ENCODE measurements at places on chromosomes 7 and 10.

GRCh38 chr7:47471358-47471703 is 110.6 kb downstream of the TNS3 start:
- no peak for DNase-seq

DNA sequence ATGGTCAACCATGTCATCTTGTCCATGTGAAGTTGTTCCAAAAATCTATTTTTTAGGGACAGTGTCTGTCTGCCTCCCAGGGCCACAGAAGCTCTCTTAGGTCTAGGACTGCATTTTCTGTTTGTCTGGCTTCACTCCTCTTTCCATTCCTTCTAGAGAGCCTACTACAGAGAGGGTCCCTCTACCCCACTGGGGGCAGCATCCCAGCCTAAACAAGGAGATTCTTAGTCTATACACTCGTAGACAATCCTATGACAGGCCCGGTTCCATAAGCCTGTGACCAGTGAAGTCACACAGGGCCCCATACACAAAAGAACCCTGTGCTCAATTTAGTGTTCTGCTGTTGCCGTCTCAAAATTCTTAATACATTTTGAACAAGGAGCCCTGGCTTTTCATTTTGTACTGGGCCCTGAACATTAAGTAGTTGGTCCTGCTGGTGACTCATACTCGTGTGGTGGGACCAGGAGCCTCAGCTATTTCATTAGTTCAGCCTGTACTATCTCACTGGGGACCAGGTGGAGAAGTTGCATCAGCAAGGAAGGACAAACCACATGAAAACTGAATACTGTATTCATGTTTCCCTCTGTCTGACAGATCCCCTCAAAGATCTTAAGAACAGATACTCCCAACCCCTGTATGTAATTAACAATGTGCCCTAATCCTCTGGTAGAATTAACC is 23.5 kb upstream of the FAM180A start:
- DNase-seq, result no peak

DNA sequence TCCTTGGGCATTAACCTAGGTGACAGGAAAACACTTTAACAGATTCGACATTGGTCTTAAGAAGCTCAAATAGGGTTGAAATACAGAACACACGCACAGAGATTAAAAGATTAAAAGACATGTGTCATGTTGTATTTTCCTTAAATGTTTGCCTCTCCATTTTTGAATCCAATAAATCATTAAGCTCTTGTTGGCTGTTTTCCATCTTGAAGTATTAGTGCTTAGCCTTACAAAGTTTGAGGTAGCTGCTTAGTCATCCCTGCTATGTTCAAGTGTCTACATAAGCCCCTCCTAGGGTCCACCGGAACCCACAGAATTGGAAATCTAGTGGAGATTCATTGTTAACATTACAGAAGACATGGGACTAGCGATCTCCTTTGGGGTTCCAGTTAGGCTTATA is 12.7 kb upstream of the GJD4 start:
- no peak for DNase-seq

DNA sequence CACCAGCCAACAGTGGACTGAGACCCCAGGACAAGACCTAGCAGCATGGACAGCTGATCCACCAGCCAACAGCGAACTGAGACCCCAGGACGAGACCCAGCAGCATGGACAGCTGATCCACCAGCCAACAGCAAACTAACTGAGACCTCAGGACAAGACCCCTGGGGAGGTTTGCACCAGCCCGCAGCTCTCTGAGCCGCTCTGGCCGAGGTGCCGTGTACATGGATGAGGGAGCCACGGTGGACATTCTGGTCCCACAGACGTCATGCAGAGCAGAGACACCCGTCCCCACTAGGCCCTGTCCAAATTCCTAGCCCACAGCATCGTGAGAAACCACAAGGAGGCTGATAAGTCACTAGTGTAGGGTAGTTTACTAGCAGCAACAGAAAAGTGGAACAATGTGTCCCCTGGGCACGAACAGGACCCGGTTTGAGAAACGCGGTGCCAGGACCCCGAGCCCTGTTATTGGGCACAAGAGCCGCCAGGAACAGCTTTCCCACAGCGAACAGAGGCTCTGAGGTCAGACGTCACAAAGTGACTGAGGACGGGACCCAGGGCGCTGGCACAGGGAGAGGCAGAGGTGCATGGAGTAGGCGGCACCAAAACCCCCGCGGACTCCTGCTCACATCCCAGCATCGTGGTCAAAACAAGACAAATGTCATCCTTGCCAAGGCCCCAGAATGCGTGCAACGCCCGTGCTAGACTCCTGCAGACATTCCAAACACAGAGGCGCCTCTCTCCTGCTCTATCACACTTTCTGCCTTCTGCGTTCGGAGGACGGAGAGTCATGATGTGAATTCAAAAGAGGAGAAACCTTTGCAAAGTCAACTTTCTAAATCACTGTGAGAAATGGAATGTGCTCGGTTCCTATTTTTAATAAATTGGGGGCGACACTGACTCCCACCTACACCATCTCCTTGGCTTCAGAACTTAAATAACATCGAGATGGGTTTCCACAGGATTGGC is 8.1 kb downstream of the STK32C start:
- DNase-seq, result no peak

DNA sequence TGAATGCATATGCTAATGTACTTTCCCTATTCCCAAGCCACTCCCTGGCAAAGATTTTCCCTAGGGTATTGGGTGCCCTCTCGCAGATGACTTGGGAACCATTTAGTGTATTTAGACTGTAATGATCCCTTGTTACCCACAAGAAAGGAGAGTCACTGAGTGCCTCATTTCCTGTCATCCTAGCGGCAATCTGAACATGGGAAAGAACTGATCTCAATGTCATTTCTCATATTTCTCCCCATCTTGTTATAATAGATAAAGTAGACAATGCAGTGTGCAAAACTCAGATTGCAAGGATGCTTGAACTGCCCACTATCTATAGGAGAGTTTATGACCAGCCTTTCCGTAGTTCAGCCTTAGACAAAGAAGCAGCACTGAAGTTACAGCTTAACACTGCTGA is 123.3 kb downstream of the MICU1 start:
- DNase-seq, result no peak

DNA sequence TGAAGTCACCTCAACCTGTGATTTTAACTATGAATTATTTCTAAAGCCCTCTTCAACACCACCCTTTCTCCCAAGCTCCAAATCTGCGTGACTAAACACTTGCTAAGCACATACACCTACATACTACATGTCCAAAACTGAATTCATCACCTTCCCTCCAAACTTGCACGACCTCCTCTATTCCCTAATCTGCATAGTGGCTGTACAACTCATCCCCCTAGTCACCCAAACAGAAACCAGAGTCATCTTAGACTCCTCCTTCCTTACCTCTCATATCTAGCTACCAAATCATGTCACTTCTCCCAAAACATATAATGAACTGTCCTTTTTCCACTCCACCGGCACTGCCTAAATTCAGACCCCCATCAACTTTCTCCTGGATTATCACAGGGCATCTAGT is 16.2 kb downstream of the ARHGAP21 start:
- no peak for DNase-seq

- DNase-seq, result no peak
Measured at GRCh38 chr7:25842201-25842733, 309.7 kb upstream of the NFE2L3 start.

- no peak for DNase-seq
Measured at GRCh38 chr7:149719050-149719899, 54.1 kb downstream of the ZNF467 start.

DNA sequence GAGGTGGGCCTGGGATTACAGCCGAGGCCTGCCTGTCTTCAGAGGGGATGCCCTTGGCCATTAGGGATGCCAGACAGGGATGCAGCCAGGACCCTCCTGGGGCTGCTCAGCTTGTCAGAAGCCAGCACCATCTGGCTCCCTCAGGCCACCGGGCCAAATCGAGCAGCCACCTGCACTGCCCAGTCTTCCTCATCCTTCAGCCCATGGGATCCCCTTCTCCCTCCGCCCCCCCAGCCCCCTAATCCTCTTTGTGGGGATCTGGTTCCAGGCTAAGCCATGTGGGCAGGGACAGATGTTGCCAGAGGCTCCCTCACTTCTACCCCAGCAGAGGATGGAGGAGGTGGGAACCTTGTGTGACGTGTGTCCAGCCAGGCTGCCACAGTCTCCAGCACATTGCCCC is 137.4 kb upstream of the PPIF start:
- no peak for DNase-seq

GRCh38 chr7:46586406-46586805 is 665.3 kb upstream of the IGFBP3 start:
- no peak for DNase-seq

DNA sequence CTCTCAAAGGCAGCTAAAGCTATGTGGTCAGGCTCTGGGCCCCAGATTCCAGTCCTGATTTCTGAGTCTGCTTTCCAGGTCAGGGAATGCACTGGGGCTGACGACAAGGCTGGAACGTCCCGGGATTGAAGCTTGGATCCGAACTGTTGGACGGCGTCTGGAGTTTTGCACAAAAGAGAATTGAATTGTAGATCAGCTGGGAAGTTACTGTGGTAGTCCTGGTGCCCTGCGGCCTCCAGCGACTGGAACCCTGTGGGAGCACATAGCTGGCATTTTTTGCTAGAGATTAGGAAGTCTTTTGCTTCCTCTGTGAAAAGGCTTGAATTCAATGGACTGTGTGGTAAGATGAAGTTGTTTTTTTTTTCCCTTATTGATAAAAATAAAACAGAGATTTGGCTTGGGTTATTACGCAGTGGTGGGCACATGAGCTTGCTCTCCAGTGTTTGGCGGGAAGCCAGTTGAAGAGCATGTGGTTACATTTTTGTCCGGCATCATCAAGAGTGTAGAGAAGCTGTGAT is at the start of gene HK1:
Gene HK1 (plus strand): TSS at position 51 of the 518 bp plus-strand sequence.
- DNase-seq, result no peak

Measured in activated CD4-positive, alpha-beta T cell treated with anti-CD3 and anti-CD28 coated beads, Interleukin-2, amount 10 ng/mL, durations not matched to agents 7 days and 5 days (primary cell).